Natural killer cell (primary cell): ENCODE measurements at places on chromosomes 11 and 22.

- no peak for DNase-seq
Observed at GRCh38 chr11:105144887-105145286, 5.3 kb upstream of the CARD18 start.

DNA sequence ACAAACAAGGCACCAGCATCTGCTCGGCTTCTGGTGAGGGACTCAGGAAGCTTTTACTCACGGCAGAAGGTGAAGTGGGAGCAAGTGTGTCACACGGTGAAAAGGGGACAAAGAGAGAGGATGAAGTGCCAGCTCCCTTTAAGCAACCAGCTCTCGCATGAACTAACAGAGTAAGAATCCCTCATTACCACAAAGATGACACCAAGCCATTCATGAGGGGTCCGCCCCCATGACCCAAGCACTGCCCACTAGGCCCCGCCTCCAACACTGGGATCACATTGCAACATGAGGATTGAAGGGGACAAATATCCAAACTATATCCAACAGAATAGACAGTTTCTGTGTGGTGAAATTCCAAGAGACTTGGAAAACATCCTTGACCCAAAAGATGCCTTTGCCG is 198.2 kb upstream of the POU2AF2 start:
- no peak for DNase-seq

GRCh38 chr11:79506734-79507344 is 66.0 kb upstream of the TENM4 start:
- no peak for DNase-seq

DNA sequence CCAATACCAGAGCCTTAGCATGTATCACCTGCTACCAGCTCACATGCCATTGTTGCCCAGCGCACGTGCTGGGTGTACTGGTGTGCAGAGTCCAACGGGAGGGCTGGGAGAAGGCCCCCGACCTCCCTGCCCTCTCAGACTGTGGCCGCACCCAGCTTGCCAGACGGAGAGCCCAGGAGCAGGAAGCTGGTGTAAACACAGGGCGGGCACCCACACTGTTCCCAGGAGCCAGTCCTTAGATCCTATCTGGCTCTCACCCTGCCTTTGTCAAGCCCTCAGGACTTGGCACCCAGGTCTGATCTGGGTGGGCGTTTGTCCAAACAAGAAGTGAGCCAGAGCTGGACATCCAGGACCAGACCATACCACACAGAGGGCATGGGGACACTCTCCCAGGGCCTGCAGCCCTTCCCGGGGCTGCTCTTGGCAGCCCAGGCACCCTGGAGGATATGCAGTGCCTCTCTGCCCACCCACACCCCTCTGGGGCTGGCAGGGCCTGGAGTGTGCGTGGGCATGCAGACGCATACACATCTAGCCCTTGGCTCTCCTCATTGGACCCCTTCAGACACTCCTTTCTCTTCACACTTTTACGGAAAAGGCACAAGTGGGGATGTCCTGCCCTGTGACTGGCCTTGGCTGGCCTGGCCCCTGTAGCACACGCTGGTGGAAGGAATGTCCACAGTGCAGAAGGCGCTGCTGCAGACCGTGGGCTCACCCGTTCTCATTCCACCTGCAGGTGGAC is 19.9 kb upstream of the CLDN5 start:
- no peak for DNase-seq

DNA sequence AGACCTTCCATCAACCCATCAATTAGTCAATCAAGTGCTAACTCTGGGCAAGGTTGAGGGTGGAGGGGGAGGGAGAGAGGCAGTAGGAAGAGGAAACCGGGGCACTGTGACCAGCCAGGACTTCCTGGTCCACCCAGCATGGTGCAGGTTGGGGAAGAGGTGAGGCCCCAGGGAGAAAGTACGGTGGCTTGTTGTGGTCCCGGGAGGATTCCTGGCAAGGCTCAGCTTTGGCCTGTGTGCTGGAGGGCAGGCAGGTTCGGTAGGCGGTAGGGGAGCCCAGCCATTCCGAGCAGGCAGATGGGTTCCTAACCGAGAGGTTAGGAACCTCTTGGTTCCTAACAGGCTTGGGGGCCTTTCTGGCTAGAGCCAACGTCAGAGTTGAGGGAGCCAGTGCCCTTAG is 10.8 kb downstream of the ST14 start:
- no peak for DNase-seq

DNA sequence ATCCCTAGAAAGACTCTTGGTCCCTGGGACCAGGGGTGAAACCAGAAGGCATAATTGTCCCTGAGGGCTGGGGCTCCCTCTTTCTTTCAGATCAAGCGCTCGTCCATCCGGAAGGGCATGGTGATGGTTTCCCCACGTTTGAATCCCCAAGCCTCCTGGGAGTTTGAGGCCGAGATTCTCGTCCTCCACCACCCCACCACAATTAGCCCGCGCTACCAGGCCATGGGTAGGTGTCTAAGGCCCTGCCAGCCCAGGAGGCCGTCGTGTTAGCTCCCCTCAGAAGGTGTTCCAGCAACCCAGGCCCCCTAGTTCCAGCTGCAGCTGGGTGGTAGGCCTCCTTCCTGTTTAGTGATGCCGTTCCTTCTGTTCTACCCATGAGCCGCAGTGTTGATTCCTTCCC is 21.4 kb downstream of the GTPBP1 start:
- DNase-seq, result no peak

GRCh38 chr11:61731211-61731951 is 21.1 kb upstream of the MYRF start:
- DNase-seq, result no peak

- no peak for DNase-seq
Observed at GRCh38 chr11:11568651-11569229, 53.1 kb downstream of the GALNT18 start.

DNA sequence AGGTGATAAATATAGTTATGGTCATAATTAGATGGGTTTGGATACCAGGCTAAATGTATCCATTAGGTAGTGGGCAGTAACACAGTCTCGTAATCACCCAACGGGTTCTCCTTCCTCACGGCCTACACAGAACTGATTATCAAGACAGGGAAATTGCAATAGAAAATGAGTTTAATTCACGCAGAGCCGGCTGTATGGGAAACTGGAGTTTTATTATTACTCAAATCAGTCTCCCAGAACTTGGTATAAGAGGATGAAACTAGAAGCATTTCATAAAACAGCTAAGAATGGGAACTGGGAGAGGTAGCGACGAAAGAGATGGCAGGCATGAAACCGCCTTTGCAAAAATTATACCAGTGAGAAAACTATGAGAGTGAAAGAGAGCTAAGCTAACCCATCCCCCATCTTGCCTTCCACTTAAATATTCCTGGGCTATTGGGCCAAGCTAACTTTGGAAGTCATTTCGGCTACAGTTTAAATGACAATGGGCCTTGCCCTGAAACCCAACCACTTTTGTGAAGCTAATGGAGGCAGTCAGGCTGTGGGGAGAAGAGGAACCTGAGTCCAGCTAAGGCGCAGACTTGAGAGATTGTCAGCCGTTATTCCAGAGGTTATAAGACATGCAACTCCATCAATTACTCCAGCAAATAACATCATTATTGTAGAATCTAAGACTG is 29.6 kb downstream of the CTSC start:
- DNase-seq, result no peak

DNA sequence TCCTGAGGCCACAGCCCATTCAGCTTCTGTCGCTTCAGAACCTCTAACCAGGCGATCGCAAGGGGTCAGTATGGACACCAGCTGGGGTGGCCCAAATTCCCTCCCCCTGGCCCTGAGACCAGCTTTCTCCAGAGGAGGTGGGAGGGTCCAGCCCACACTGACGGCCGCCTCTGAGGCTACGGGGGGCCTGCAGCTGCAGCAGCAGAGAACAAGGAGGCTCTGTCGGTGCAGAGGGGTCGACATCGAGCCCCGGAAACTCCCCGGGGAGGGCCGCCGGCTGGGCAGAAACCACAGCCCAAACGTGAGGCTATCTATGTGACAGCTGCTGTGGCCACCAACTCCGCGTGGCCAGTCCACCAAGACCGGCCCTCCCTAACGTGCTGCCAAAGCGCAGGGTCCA is 40.8 kb downstream of the ELFN2 start:
- DNase-seq, result no peak

DNA sequence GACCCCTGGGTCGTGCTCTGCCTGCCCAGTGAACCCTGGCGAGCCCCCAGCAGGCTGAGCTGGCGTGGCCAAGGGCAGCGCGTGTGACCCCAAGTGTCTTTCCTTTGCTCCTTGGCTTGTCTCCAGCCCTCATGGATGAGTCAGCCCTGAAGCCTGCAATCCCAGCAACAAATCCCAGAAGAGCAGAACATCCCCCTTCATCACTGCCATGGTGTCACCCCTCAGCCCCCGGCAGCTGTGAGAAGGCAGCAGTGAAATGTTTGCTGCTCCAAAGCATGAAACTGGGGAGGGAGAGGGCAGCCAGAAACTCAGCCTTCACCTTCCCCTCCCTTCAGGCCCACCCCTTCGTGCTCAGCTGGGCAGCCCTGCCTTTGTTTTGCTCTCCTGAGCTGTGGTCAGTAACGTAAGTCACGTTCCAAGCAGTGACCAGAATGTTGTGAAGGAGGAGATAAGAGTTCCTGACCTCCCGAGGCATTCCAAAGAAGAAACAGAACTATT is 29.8 kb downstream of the ADAMTS15 start:
- no peak for DNase-seq

GRCh38 chr22:25380122-25380747 is 160.8 kb downstream of the CRYBB2 start:
- DNase-seq, result no peak

DNA sequence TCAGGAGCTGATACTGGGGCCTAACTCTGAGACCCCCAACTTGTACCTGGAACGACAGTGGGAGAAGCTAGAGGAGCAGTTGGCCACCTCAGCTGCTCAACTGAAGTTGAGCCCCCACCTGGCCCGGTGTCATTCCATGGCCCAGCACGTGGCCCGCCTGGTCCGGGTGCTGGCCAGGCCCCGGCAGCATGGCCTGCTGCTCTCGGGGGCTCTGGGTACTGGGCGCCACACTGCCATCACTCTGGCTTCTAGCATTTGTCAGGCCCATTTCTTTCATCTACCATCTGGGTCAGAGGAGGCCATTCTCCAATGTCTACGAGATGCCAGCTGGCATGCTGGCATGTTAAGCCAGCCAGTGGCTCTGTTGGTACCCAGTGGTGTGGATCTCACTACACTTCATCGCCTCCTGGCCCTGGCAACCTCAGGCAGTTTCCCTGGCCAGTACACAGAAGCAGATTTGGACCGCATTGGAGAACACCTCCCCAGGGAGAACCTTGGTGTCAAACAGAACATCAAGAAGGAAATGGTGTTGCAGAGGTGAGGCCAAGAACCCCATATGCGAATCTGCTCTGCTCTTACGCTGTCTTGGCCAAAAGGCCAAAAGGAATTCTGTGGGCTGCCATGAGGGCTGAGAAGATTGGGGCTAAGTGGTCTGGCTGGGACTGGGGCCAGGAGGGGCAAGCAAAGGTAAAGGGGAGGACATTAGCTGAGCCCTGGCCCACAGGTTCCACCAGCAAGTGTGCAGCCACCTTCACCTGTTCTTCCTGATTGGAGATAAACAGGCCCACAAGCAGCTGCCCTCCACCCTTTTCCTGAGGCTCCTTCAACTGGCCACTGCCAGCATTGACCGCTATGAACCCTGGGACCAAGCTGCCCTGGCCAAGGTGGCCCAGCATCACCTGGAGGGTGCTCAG is 45.4 kb downstream of the RRP8 start:
- no peak for DNase-seq

- no peak for DNase-seq
Observed at GRCh38 chr22:38608992-38609750, 39.2 kb upstream of the DMC1 start.

DNA sequence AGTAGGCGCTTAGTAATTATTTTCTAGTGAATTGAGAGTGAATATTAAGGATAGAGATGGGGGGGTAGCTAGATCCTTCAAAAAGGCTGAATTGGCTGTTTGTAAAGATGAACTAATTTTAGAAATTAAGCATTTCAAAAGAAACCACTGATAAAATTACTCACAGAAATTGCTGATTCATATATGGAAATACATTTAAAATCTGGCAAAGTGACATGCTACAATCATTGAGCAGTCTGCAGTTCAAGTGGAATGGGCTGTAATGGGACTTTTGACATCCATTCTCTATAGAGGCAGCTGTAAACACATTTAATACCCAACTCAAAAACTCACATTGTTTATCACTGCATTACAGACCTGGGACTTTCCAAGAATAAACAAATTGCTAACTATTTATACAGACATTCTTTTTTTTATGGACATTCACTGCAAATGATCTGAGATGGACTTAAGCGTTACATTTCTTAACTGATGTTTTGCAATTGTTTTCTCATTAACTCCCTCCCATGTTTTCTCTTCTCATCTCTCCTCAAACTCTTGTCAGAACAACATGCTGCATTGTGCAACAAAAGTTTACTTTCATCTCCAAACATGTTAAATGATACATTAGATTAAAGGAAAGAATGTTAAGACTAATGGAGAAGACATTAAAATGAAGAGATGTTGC is 42.1 kb upstream of the MMP7 start:
- DNase-seq, result no peak

- no peak for DNase-seq
Observed at GRCh38 chr11:65773784-65774411, 6.9 kb downstream of the AP5B1 start.

DNA sequence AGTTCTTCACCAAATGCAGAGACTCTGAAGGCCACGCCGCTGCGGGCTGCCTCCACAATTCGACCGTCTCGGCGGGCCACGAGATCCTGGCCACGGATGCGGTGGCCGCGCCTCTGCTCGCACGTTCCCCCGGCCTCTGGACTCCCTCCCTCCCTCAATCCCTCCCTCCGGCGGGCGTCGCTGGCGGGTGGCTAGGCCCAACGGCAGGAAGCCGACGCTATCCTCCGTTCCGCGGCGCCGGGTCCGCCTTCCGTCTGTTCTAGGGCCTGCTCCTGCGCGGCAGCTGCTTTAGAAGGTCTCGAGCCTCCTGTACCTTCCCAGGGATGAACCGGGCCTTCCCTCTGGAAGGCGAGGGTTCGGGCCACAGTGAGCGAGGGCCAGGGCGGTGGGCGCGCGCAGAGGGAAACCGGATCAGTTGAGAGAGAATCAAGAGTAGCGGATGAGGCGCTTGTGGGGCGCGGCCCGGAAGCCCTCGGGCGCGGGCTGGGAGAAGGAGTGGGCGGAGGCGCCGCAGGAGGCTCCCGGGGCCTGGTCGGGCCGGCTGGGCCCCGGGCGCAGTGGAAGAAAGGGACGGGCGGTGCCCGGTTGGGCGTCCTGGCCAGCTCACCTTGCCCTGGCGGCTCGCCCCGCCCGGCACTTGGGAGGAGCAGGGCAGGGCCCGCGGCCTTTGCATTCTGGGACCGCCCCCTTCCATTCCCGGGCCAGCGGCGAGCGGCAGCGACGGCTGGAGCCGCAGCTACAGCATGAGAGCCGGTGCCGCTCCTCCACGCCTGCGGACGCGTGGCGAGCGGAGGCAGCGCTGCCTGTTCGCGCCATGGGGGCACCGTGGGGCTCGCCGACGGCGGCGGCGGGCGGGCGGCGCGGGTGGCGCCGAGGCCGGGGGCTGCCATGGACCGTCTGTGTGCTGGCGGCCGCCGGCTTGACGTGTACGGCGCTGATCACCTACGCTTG is at the start of gene FUT4:
TSS of gene FUT4 (plus strand) at position 227 of the 951 bp plus-strand sequence. CDS start at position 440, 213 bp downstream.
- DNase-seq, result peak; percentile 79
